Astrocyte of the spinal cord (primary cell): ENCODE measurements at places on chromosomes 2 and 18.

- DNase-seq, result no peak
Observed at GRCh38 chr2:136639651-136640050, 125.7 kb upstream of the THSD7B start.

- DNase-seq, result no peak
Observed at GRCh38 chr2:168107322-168107721, 140.1 kb downstream of the STK39 start.

GRCh38 chr2:102686479-102687439 lies 67.4 kb downstream of the SLC9A2 start:
- DNase-seq, result no peak

- no peak for DNase-seq
Observed at GRCh38 chr2:107361751-107362381, 464.8 kb upstream of the RGPD4 start.

GRCh38 chr2:185161701-185162100 lies 563.4 kb downstream of the ZNF804A start:
- DNase-seq, result no peak

DNA sequence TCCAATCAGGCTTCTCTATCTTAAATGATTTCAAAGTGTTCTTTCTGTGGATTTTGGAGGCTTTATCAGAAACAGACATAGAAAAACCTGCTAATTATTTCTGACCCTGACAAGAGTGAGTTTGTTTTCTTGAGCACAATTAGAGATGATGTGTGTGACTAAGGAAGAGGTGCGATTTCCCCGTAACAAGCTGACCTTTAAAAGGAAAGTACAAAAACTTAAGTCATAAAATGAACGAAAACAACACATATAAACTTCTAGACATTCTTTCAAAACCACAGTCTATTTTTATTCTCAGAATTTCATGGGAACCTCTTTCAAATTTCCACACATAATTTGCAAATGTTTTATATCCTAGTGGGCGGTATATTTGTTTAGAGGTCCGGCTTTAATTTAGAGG lies 604.8 kb downstream of the CPS1 start:
- peak; percentile 10 for DNase-seq

DNA sequence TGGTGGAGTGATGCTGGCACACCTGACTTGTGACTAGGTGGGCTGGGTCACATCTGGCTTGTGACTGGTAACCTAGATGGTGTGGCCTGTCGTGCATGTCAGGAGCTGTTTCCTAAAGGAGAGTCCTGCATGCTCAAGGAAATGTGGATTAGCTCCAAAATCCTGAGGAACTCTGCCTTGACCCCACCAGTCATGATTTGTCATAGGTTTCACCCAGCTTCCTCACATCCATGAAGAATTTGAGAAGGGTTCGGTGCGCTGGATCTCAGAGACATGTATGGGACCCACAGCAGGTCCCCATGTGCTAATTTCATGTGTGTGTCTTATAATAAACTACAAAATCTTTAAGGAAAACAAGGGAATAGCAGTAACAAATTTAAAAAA lies 107.2 kb downstream of the COL6A3 start:
- no peak for DNase-seq

DNA sequence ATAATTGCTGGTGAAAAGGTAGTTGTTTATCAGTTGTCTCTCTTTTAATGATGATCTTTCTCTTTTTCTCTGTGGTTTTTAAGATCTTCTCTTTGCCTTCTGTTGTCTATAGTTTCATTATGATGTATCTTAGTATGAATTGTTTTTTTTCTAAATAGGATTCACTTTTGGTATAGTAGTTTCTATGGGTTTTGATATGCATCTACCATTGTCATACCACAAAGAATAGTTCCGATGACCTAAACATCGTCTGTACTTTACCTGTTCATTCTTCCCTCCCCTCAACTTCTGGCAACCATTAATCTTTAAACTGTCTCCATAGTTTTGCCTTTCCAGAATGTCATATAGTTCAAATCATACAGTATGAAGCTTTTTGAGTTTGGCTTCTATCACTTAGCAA lies 19.6 kb downstream of the RDH14 start:
- DNase-seq, result no peak

DNA sequence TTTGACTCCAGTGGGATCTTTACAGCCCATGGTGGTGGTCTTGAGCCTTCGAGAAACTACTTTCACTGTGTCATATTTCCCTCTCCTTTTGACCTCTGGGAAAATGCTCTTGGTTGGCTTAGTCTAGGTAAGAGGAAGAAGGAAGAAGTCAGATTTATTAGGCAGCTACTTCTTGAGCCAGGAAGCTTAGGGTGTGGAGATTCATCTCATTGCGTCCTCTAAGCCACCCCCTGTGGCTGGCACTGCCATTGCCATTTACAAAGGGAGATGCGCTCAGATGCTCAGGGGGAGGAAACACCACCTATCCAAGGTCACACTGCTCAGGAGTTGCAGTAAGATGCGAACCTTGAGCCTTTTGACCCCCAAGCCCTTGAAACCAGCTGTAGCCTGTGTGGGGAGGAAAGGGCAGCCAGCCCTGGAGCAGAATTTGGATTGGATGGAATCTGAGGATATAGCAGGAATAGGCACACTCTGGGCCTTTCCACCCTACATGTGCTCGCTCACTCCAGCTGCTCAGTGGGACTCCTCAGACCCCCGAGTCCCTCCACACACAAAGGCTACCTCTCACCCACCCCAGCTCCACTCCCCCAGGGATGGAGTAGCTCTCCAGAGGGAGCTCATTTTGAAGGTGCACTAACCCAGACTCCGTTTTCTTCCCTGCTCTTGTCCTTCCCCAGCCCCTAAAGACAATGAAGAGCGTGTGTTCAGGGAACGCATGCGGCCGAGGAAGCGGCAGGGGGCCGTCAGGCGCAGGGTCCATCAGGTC lies 321.3 kb upstream of the EPAS1 start:
- no peak for DNase-seq

DNA sequence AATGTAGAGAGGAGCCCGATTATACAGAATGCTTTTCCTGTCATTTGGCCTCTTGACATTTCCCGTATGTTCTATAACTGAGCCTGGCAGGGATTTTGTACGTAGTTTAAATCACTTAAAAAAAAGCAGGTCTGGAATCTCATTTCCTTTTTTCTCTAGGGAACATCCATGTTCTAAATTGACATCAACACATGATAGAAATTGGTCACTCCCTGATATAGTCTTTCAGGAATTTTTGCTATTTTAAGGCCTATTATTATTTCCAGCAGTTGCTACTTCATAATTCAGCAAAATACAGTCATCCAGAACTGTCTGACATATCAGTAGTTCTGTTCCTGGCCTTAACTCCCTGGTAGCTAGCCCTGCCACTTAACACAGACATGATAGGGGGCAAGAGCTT lies 565.7 kb upstream of the ZEB2 start:
- no peak for DNase-seq

DNA sequence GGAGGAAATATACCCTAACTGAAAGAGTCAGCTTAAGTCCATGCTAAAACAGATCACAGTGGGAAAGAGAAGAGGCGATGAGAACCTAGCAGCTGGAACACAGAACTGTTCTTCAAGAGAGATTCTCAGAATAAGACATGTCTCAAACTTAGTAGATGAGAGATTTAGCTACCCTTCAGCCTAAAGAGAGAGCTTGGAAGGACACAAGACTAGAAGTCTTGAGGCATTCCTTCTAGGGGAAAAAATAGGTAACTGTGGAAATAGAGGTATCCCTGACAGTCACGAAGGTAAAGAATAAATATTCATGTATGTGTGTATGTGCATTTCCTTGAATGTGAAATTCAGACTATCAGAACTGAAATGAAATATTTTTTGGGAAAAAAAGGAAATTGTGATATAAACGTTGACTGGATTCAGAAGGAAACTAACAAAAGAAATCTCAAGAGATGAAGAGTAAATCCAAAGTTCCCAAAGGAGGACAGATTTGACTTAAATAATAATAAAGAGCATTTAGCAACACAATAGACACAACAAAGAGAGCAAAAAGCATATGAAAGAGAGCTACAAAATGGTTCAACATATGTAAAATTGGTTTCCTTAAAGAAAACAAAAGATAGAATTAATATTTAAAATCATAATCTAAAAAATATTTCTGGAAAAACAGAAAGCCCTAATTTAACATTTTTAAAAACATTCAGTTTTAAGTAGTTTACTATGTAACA lies 258.7 kb downstream of the LRP1B start:
- no peak for DNase-seq

- DNase-seq, result no peak
Observed at GRCh38 chr2:98685930-98686887, 44.7 kb downstream of the MGAT4A start.

- DNase-seq, result peak; percentile 40
Observed at GRCh38 chr2:202039278-202040078, 5.8 kb downstream of the FZD7 start.
